ENCODE measurements at places on chromosomes 2 and 18. TPM values are rescaled to one million over a fixed set of nuclear protein-coding genes. Genes with fewer than 3 reads are reported as not detected.
A peak's percentile ranks its signal among the peaks of the same experiment; 100 is the strongest.

DNA sequence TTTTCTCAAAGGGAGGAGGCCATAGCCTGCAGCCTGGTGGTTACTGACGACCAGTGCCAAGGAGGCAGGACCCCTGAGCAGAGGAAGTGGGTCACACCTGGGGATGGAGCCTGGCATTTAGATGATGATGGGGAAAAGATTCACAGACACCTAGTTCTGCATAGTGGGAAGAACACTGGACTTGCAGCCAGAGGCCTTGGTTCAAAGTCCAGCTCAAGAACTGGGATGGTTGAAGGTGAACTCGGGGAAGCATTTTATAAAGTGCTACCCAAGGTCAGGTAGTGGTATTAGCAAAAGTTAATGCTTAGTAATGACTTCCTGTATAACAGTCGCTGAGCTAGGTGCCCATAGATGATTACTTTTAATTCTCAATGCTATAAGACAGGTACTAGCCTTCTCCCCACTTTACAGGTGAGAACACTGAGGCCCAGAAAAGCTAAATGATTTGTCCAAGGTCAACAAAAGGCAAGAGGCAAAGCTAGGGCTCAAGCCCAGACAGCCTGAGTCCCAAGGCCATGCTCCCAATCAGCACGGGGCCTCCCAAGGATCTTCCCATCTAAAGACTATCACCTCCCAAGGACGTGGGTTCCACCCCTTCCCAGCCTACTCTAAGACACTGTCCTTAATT is 134.4 kb downstream of the TNS1 start:
- H3K27me3 ChIP-seq: no peaks in the 10 kb centered on the region
- no peak overlapping the region for H3K4me3 ChIP-seq
- no peaks in the 10 kb centered on the region for H3K4me1 ChIP-seq
- DNase-seq: no peak
- peaks cover 75% of the 10 kb centered on the region for H3K36me3 ChIP-seq
- H3K27ac ChIP-seq: no peak overlapping the region

DNA sequence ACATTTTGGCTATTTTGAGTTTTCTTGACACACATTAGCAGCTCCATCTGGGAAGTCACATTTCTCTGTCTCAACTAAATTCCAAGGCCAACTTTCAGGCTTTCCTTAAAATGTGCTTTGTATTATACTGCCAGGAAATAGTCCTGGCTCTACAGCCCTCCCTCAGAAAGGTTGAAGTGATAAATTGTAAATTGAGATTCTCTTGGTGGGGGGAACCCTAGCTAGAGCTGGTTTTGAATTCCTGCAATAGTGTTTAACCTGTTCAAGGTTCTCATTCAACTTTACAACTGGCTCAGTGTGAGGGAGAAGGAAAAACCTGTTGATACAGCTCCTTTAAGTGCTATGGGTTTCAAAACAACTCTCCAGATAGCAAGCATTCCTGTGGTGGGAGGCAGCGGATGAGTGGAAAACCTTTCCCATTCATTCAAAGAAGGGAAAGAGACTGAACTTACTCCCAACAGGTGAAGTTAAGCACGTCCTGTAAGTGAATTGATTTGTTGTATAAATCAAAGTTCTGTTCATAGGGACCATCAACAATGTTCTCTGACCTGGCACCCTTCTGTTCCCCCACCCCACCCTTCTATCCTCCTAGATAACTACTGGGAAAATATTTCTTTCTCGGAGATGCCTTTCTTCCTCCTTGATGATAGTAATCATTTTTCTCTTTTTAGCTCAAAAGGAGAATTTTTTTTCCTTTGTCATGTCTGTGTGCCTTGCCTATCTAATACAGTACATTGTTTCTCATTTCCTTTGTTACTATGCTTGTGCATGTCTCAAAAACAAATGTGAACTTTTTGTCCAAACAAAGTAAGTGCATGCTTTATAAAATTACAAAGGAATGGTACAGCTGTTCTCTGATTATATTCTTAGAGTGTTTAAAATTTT is 44.2 kb upstream of the SLC39A10 start:
- no peak overlapping the region for H3K27ac ChIP-seq
- no peaks in the 10 kb centered on the region for H3K27me3 ChIP-seq
- peak; percentile 66 for DNase-seq
- H3K4me1 ChIP-seq: peaks cover 11% of the 10 kb centered on the region

CHRND gene
- total RNA-seq: not detected

FN1 gene
- 1,129 TPM for total RNA-seq

GRCh38 chr2:200135082-200135481 is 171.4 kb upstream of the SPATS2L start:
- no peak overlapping the region for H3K27ac ChIP-seq
- no peak overlapping the region for H3K4me3 ChIP-seq
- no peaks in the 10 kb centered on the region for H3K36me3 ChIP-seq

- H3K4me1 ChIP-seq: peaks cover 5% of the 10 kb centered on the region
- no peak overlapping the region for H3K27ac ChIP-seq
- no peaks in the 10 kb centered on the region for H3K27me3 ChIP-seq
- H3K36me3 ChIP-seq: no peaks in the 10 kb centered on the region
- no peak overlapping the region for H3K4me3 ChIP-seq
- DNase-seq: peak; percentile 27
These were observed 441.4 kb downstream of the SLC4A3 start for GRCh38 chr2:220068846-220069245.

GRCh38 chr2:235098269-235098668 is 146.5 kb downstream of the SH3BP4 start:
- no peaks in the 10 kb centered on the region for H3K36me3 ChIP-seq
- H3K27ac ChIP-seq: no peak overlapping the region

DNA sequence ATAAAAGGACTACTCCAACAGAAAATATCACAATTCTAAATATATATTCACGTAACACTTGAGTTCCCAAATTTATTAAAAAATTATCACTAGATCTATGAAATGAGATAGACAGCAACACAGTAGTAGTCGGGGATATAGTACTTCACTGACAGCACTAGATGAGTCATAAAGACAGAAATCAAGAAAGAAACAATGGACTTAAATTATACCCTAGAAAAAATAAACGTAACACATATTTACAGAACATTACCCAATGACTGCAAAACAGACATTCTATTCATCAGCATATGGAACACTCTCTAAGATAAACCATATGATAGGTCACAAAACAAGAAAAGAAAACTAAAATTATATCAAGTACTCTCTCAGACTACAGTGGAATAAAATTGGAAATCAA is 429.4 kb downstream of the MBD2 start:
- no peak overlapping the region for H3K4me3 ChIP-seq
- no peak for DNase-seq
- H3K36me3 ChIP-seq: no peaks in the 10 kb centered on the region
- no peaks in the 10 kb centered on the region for H3K4me1 ChIP-seq
- no peak overlapping the region for H3K27ac ChIP-seq

GRCh38 chr2:70115646-70116442 is 28.6 kb downstream of the PCBP1 start:
- H3K4me1 ChIP-seq: no peaks in the 10 kb centered on the region
- H3K36me3 ChIP-seq: no peaks in the 10 kb centered on the region
- DNase-seq: no peak
- H3K27me3 ChIP-seq: no peaks in the 10 kb centered on the region
- H3K4me3 ChIP-seq: no peak overlapping the region
- peak overlapping the region; percentile 66 for H3K27ac ChIP-seq

THADA gene
- 72.5 TPM for total RNA-seq

- no peak overlapping the region for H3K4me3 ChIP-seq
- H3K4me1 ChIP-seq: peaks cover 6% of the 10 kb centered on the region
- no peak for DNase-seq
- H3K36me3 ChIP-seq: no peaks in the 10 kb centered on the region
- H3K27ac ChIP-seq: no peak overlapping the region
These were observed 3.3 kb downstream of the TPGS2 start for GRCh38 chr18:36825526-36825925.

DNA sequence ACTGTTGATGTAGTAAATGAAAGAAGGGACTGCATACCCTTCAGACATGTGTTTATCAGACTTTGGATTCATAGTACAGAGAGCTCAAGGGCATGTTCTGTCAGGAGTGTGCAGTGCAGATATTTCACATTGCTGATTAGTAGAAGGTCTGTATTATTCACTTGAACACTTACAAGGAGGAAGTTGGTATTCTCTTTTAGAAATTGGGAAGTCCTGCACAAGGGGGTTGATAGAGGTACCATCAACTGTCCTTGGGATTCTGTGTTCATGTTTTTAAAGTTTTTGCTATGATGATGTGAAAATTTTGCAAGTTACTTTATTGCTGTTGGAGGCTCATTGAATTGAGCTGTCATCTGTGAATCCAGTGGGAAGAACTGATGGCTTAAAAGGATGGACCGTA is 6.7 kb downstream of the PSMD1 start:
- no peak overlapping the region for H3K27ac ChIP-seq
- DNase-seq: no peak
- H3K36me3 ChIP-seq: peaks cover 31% of the 10 kb centered on the region
- H3K4me3 ChIP-seq: no peak overlapping the region

- H3K27me3 ChIP-seq: no peaks in the 10 kb centered on the region
- no peak overlapping the region for H3K4me3 ChIP-seq
- no peaks in the 10 kb centered on the region for H3K36me3 ChIP-seq
- DNase-seq: no peak
- no peak overlapping the region for H3K27ac ChIP-seq
These were observed 124.4 kb upstream of the SETBP1 start for GRCh38 chr18:44556296-44556695.

DNA sequence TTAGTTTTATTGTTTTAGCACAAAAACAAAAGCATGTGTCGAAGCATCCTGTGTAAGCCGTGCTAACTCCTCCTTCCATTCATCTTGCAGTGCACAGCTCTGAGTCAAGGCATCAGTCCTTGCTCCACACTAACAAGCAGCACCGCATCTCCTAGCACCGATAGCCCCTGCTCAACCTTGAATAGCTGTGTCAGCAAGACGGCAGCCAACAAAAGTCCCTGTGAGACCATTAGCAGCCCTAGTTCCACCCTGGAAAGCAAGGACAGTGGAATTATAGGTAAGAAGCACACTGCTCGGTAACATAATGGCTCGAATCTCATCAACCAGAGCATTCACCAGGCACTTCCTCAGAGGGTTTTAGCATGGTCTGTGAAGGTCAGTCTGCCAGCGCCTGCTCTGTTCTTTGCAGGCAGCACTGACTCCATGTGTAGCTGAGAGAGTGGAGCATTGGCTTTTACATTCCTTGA is 136.2 kb downstream of the WDSUB1 start:
- no peaks in the 10 kb centered on the region for H3K27me3 ChIP-seq
- H3K4me1 ChIP-seq: peaks cover 19% of the 10 kb centered on the region
- H3K27ac ChIP-seq: peak overlapping the region; percentile 60
- no peak for DNase-seq
- peaks cover 8% of the 10 kb centered on the region for H3K36me3 ChIP-seq

CPLX4 gene
- not detected for total RNA-seq

CCDC178 gene
- total RNA-seq: 1.1 TPM

SIX2 gene
- total RNA-seq: 0.34 TPM

DNA sequence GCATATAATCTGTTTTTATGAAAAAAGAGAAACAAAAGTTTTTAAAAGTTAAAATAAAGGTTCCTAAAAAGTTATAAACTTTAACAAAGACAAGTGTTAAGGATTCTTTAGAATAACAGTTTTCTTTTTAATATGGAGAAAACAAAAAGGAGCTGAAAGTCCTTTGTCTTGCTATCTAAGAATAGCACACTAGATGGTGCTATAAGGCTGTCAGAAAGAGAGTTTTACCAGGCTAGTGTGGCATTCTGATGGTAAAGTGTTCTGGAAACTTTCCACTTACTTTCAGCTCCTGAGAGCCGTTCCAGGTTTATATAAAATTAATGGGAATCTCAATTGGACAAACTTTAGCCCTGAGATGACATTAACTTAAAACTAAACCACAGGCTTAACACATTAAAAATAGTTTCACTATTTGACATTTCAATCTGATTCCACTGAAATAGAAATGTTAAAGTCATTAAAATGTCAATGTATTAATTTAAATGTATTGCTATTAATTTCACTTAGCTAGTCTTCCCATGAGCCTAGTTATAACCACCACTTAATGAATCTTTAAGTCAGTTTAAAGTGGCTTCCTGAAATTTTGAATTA is 3.7 kb downstream of the FBXO48 start:
- no peaks in the 10 kb centered on the region for H3K27me3 ChIP-seq
- no peak overlapping the region for H3K27ac ChIP-seq
- H3K36me3 ChIP-seq: no peaks in the 10 kb centered on the region
- H3K4me1 ChIP-seq: no peaks in the 10 kb centered on the region
- no peak for DNase-seq

- H3K4me1 ChIP-seq: peaks cover 2% of the 10 kb centered on the region
- H3K36me3 ChIP-seq: no peaks in the 10 kb centered on the region
- H3K27me3 ChIP-seq: no peaks in the 10 kb centered on the region
- H3K27ac ChIP-seq: no peak overlapping the region
- no peak for DNase-seq
- H3K4me3 ChIP-seq: no peak overlapping the region
These were observed 28.5 kb downstream of the ITGB1BP1 start for GRCh38 chr2:9394816-9395215.

GRCh38 chr2:159155791-159156190 is 130.7 kb downstream of the WDSUB1 start:
- DNase-seq: no peak
- H3K27ac ChIP-seq: no peak overlapping the region
- H3K27me3 ChIP-seq: no peaks in the 10 kb centered on the region
- H3K36me3 ChIP-seq: peaks cover 18% of the 10 kb centered on the region

DNA sequence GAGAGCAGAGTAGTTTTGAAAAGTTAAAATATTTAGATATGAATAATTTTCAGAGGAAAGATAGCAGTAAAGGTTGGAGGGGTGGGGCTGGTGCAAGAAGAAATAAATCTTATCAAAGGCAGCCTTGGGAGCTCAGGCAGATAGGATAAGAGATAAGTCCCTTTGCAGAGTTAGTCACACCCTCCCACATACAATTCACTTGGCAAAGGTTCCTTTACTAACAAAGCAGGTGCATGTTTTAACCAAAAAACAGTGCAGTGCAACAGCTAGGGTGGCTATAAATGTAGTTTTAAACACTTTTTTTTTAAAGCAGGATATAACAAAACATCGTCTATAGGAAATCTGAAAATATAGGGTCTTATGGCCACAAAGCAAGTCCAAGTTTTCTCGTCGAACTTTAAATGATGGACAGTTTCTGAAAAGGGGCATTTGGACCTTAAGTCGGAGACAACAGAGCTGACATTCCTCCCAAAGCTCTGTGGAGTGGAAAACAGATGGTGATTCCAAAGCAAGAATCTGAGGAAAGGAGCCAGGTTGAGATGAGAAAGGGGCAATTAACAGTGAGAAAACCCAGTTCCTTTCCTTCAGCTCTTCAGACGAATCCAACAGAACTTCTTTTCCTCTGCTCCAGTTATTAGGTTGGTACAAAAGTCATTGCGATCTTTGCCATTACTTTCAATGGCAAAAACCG is 53.0 kb downstream of the EPHA4 start:
- no peak overlapping the region for H3K4me3 ChIP-seq
- no peaks in the 10 kb centered on the region for H3K27me3 ChIP-seq
- H3K27ac ChIP-seq: no peak overlapping the region
- DNase-seq: no peak
- no peaks in the 10 kb centered on the region for H3K36me3 ChIP-seq

- no peaks in the 10 kb centered on the region for H3K4me1 ChIP-seq
- H3K36me3 ChIP-seq: no peaks in the 10 kb centered on the region
- no peak overlapping the region for H3K4me3 ChIP-seq
- peak; percentile 16 for DNase-seq
These were observed 169.9 kb upstream of the SLC39A10 start for GRCh38 chr2:195486987-195487644.
